ENCODE measurements at places on chromosomes 5 and 9.
A peak's percentile ranks its signal among the peaks of the same experiment; 100 is the strongest.

- DNase-seq = peak; percentile 76
Measured at GRCh38 chr5:174951151-174951780, 226.9 kb downstream of the MSX2 start.

DNA sequence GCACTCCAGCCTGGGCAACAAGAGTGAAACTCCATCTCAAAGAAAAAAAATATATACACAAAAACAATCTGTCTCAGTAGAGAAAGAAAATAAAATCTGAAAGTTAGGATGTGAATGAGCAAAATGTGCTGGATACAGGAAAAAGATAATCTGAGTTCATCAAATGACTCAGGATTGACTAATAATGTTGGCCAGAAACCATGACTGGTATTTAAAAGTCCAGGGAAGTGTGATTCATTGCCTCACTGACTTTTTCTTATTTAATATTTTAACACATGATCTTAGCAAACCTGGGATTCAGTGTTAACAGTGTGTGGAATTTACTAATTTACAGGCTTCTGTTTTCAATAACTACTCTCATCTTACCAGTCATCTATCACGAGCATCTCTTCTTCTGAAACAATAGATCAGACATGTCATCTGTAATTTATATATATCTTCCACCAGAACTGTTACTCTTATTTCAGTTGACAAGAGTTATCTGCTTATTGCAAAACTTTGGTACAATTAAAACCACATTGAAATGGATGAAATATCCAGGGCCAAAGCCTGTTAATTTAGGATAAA is 256.7 kb downstream of the CDH12 start:
- DNase-seq = peak; percentile 93

GRCh38 chr5:170896779-170897178 is 35.0 kb downstream of the RANBP17 start:
- DNase-seq = peak; percentile 60

DNA sequence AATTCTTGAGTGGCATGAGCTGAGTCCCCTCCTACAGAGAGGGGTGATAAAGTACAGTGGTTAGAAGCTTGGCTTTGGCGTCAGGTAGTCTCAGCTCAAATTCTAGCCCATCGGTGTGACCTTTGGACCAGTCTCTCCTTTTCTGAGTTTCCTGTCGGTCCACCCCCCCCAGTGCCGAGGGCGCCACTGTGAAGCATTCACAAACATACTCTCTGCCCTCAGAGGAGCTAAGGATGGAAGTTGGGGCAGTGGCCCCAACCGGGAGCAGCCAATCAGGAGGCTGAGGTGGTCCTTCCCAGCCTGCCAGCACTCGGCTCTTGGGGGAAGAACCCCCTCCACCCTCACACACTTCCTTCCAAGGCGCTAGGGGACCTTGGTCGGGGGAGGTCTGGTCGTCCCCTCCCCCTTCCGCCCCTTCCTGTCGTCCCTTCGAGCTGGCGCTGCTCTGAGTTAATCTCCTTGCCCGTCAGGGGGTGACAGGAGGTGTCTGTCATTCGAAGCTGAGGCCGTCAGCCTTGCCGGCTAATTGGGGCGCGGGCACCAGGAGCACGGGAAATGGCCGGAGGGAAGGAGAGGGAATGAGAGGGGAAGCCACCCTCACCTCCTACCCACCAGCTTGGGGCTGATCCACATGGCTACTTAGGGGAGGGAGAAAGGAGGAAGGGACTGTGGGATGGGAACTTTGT is 53.0 kb downstream of the CXXC5 start:
- no peak for DNase-seq

GRCh38 chr5:129243039-129243438 is 148.5 kb downstream of the ISOC1 start:
- DNase-seq = peak; percentile 57

GRCh38 chr9:75071530-75072122 is 16.3 kb downstream of the NMRK1 start:
- peak; percentile 18 for DNase-seq

GRCh38 chr5:50415912-50416311 is 25.2 kb downstream of the EMB start:
- no peak for DNase-seq

DNA sequence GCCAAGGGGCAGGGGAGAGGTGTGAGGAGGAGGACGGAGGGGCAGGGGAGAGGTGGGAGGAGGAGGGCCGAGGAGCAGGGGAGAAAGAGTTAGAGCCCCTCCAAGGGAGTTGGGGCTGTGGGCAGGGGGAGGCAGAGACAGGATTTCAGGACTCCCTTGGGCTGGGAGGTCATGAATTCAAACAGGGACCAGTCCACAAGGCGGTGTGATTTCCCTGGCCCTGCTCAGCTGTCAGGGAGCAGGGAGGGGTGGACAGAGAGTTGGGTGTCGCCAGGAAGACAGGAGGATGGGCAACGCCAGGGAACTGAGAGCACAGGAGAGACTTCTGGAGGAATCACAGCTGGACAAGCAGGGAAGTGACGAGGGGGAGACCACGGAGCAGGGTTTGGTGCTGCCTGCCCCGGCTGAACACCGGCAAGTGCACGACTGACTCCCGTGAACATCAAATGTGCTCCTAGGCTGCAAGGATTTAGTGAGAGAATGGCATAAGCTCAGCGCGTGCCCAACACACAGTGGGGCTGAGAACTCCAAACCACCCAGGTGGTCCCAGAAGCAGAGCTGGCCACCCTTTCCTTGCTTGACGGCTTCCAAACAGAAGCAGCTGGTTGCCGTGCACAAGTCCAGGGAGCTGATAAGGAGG is 17.8 kb upstream of the OLFM1 start:
- DNase-seq = no peak

GRCh38 chr9:30258094-30258493 is 2126.3 kb upstream of the ACO1 start:
- no peak for DNase-seq

DNA sequence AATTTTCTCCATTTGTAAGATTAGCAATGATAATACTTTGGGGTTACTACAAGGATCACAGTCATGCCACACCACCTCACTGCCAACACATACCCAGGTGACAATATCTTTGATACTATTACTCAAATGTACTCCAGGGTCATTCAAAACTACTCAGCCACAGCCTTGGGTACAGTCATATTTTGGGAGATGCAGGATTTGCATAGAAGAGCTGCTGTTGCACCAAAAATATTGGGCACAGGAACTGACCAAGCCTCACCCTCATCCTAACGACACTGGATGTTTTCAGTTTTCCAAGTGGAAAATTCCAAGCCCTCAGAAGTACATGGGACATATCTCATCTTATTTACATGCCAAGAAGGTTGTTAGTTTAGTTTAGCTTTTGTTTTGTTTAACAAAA is 120.9 kb upstream of the C6 start:
- no peak for DNase-seq

DNA sequence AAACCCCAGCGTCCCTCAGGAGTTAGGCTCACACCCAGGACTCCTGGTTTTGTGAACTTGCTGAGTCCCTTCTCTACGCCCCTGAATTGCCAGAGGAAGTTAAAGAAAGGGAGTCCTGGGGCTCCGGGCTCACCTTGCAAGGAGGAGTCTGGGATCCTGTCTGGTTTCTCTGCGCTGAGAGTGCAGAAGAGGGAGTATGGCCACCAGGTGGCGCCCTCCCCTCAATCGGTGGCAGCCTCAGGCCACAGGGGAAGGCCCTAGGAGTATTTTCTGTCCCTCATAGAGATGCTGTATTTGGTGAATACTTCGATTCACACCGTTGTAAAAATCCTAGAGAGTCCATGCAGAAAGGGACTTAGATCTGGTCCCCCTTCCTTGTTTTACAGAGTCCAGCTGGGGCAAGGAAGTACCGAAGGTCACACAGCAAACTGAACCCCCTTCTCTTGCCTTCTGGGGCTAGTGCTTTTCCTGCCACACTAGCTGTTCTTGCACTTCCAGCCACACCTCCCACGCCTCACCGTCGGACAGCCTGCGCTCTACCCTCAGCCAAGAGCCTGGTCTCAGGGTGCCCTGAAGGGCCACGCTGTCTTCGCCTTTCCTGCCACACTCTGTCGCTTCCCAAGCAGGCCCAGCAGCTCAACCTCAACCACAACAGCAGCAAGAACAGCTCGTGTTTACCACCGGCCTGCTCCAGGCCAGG is 10.2 kb downstream of the HAND1 start:
- DNase-seq = peak; percentile 62

- DNase-seq = no peak
Measured at GRCh38 chr5:87109746-87110145, 157.9 kb upstream of the RASA1 start.

DNA sequence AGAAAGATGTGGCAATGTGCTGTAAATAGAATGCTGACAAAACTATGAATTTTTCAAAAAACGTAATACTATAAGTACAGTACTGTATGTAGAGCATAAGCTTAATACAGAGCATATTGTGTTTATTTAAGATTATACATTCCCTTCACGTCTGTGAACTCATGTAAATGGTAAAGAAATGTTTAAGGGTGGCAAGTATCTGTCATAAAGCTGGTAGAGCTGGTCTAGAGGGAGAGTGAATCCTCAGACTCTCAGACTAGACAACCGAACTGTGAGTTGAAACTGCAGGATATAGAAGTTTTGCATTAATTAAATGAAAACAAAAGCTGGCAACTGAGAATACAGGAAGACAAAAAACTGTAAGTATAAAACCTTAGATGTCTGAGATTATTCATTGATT is 87.3 kb upstream of the ANXA1 start:
- DNase-seq = no peak

- DNase-seq = peak; percentile 1
Measured at GRCh38 chr5:19240170-19240569, 747.8 kb downstream of the CDH18 start.

DNA sequence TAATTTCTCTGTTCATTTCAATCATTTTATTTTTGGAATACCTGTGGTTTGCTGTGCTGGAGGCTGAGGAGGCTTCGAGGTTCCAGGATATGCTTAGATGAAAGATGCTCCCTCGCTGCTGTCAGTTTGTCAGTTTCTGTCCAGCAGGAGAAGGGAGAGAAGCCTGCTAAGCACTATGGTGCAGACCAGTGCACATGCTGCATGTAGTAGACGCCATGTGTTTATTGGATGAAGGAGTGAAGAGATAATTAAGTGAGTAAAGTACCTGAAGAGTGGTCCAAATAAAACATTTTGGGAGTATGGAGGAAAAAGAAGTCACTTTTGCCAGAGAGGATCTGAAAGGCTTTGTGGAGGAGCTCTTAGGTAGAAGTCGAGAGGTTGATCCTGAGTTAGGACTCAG is 2.1 kb downstream of the PDZD2 start:
- no peak for DNase-seq

DNA sequence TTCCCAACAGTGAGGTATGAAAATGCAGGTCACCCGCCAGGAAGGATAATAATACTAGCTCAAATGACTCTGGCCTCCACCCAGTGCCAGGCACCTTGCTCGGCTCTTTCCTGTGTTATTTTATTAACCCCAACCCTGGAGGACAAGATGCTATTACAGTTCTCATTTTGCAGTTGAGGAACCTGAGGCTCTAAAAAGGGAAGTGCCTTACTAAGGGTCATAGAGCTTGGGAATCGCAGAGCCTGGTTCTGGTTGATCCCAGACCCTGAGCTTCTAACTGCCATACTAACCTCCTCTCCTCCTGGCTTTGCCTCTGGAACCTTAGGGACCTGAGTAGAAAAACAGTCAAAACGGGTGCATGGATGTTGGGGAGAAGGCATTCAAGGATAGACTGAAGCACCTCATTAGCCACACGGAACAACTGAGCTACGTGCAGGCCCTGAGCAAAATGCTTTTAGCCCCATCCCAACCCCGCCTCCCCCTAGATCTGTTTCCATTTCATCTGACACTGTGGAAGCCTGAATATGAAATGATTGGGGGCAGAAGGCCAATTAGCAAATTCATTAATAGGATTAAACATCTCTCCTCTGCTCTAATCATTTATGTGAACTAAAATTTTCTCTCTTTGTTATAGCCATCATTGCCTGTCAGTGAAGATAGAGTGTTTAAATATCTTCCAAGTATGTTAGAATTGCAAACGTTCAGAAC is 7.9 kb downstream of the KCNIP1 start:
- DNase-seq = no peak

Measured in fibroblast of mammary gland (primary cell).